NCI-H82 (cell line): ENCODE measurements at places on chromosomes 3 and 15.

- no peak for DNase-seq
Observed at GRCh38 chr3:79366414-79366813, 401.4 kb downstream of the ROBO1 start.

- no peak for DNase-seq
Observed at GRCh38 chr3:79843180-79843579, 75.4 kb upstream of the ROBO1 start.

- no peak for DNase-seq
Observed at GRCh38 chr3:5016211-5017161, 37.2 kb downstream of the BHLHE40 start.

DNA sequence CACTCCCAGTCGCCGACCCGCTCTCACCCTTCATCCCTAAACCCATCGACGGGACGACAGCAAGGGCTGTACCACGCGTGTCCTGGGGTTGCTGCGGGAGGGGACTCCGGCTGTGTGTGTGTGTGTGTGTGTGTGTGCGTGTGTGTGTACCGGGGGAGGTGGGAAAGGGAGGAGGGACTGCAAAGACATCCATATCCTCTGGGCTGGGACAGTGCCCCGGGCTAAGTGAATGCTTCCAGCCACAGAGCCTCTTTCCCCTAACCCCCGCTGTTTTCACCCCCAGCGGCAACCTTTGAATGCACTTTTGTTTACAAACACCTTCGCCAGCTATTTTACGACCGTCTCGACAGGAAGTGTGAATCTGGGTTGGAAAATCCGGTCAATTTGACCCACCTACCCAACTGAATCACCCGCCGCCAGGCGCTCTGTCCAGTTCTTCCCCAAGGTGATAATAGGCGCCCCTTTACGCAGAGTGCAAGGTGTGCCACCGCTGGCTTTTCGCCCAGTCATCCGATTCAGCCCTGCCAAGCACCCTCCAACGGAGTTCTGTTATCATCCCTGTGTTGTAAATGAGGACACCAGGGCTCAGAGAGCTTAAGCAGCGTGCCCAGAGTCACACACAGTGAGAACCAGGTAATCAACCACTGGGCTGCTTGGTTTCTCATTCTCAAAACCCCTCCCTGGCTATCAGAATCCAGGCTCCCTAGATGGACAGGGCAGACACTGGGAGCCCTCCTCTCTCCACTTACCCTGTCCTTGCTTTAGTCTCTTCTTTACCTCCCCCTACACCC is 739 bp upstream of the AMOTL2 start:
- peak; percentile 77 for DNase-seq

DNA sequence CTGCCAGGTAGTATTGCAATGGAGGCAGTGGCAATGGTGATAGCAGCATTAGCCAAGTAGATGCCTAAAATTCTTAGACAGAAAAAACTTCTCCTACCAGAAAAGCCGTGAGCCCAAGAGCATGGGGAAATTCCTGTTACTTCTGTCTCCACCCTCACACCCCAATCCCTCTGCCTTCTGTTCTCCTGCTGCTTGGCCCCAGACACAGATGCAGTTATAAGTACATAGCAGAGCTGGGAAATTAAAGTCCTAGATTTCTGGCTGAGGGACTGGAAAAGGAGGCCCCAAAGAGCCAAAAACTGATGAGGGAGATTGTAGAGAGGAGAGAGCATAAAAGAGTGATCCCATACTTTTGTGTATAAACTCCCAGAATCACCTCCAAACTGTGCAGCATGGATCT is 166.9 kb downstream of the SMAD6 start:
- no peak for DNase-seq

GRCh38 chr3:85576091-85576690 is 617.4 kb downstream of the CADM2 start:
- DNase-seq = peak; percentile 62

GRCh38 chr3:197023998-197024651 is 5.5 kb downstream of the MELTF start:
- DNase-seq = no peak

DNA sequence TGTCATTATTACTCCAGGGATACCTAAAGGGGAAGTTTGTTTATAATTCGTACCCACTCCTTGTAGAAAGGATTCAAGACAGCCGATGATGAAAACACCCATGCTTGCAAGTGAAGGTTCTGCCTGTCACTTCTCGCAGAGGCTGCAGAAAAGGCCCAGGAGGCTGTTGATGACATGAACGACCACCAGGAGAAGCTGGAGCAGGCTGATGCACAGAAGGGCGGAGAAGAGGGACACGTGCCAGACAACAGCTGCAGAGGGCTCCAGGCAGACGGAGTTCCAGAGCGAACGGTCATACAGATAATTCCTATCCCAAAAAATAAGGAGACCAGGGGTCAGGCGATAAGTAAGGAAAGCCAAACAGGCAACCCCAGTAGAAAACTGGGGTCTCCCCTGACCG is 5.7 kb upstream of the DYNLT2B start:
- DNase-seq = peak; percentile 89

GRCh38 chr15:40310001-40310959 is 2.5 kb upstream of the PLCB2 start:
- peak; percentile 83 for DNase-seq

DNA sequence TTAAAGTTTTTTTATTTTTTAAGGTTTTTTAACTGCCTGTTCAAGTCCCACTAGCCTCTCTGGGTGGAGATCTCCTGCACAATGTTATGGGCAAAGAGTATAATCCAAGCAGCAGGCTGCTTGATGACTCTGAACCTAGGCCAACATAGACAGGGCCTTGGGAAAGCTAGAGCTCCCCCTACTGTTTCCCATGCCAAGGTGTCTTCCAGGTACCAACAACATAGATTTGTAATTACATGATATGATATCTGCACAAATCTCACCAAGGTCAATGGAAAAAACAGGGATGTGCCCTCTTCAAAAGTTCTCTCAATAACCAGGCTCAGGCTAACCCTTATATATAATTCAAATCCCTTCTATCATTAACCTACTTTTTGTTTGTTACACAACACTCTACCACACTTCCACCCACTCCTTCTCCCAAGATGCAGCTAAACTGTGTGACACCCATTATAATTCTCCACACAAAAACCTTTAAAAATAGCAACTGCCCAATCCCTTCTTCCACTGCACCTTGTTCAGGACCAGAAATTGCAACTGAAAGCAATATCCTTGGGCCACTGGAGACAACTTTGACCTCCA is 43.8 kb downstream of the RBM15B start:
- peak; percentile 76 for DNase-seq

- DNase-seq = no peak
Observed at GRCh38 chr3:172716476-172716875, 5.6 kb upstream of the NCEH1 start.

DNA sequence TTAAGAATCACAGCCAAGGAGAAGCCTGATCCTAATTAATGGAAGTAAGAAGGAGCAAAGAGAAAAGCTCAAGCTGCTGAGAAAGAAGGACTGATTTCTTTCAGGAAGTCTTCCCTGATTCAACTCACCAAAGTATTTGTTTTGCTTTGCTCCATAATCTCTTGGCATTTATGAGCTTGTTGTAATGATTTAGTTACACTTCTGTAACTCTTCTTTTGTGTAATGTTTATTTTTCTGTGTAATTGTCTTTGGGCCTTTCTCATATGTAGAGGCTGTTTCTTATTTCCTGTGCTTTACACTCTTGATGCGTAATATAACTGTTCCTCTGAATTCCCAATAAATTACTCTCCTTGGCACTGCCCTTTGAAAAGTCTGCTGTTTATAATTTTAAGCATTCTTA is 80.0 kb downstream of the COL6A5 start:
- DNase-seq = no peak

GRCh38 chr15:41989573-41990242 is 17.4 kb upstream of the EHD4 start:
- peak; percentile 84 for DNase-seq

- DNase-seq = no peak
Observed at GRCh38 chr15:101193806-101194545, 57.9 kb downstream of the CHSY1 start.

GRCh38 chr3:11907667-11908660 is 61.3 kb upstream of the TAMM41 start:
- no peak for DNase-seq

DNA sequence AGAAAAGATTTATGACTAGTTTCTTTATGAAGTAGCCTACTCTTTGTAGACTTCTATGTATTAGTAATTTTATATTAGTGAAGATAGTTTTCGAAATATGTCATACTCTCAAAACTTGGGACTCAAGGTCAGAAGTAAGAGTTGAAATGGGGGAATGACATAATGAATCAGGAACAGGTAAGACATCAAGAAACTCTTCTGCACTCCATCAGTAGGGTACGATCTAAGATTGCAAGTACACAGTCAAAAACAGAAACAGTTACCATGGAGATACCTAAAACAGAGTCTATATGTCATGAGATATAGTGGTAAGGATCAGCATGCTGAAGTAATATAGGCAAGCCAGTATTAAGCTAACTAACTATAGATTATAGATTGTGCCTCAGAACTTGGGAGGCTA is 187.0 kb upstream of the MLF1 start:
- no peak for DNase-seq

DNA sequence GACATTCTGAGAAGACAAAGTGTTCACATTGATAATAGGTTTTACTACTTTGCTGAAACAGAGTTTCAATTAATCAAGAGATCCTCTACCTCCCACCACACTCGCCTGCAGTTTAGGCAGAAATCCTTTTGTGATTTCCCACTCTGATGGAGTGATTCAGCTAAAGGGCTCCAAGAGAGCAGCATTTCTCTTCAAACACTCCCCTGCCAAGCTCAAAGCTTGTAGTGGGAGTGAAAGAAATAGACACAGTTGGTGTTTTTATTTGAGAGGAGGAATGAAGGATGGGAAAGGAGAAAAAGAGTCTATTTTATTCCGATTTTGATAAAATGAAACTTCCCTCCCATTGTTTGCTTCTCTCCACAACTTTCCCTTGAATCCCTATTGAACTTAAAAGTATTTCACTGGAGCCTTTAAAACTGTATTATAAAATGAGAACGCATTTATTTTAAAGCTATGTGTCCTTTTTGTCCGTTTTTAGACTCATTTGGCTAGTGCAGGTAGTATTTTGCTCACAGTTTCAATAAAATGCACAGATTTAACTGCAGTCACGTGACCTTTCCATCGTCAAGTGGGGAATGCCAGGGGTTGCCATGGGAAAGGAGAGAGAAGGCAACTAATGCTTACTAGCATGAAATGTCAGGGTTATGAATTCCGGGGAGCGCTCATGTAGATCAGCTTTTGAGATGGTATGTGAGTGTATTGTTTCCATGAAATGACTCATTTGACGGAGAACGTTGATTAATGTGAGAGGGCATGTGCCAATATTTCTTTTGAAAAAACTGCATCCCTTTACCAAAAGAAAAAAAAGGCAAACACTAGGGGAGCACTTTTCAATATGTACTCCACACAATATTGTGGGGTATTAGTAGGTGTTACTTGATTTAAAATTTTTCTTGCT is 7.7 kb upstream of the OSBPL11 start:
- DNase-seq = no peak

DNA sequence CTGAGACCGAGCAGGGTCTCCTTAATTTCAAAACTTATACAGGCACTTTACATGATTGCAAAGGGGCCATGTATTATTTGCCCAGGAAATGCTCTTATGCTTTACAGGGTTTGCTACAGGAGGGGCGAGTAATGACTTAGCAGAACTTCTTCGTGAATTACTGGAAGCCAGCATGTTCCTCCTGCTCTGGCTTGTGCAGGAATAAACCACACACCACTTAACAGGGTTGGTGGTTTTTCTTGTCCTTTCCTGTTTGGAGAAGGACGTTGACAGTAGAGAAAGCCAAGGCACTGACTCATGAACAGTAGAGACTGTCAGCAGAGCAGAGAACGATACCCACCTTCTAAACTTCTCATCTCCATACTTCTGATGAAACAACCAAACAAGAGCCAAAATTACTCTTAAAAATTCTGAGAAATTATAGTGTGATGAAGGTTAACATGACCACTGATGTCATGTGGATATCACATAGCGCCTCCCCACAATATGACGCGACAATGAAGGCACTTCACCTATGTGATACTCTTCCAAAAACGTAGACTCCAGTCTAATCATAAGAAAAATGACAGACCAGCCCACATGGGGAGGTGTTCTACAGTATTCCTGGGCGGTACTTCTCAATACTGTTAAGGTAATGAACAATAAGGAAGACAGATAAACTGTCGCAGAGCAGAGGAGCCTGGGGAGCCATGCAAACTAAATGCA is 24.7 kb upstream of the MCTP2 start:
- DNase-seq = no peak

GRCh38 chr3:57017459-57017845 is 43.0 kb upstream of the SPATA12 start:
- no peak for DNase-seq

- no peak for DNase-seq
Observed at GRCh38 chr3:18440066-18440722, 15.1 kb upstream of the SATB1 start.

- DNase-seq = no peak
Observed at GRCh38 chr3:139870000-139870675, 64.8 kb upstream of the CLSTN2 start.

GRCh38 chr3:132659365-132660051 is at the start of gene ACAD11:
ACAD11 (minus strand) TSS chr3:132659809; CDS start chr3:132659751, 58 bp downstream.
- DNase-seq = peak; percentile 87

DNA sequence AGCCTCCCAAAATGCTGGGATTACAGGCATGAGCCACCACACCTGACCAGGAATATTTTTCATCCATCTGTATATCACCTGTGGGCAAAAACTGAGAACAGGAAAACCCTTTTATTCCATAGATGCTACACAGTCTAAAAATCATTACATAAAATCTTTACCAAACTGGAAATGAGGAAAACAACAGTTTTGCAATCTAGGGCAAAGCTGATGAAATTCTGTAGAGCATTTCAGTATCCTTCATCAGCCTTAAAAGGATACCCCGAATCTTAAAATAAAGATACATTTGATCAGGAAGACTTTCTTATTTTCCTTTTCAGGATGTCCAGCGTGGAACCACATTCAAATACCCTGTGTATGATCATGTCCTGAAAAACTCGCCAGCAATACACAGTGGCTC is 7.1 kb downstream of the SIAH2 start:
- DNase-seq = no peak

DNA sequence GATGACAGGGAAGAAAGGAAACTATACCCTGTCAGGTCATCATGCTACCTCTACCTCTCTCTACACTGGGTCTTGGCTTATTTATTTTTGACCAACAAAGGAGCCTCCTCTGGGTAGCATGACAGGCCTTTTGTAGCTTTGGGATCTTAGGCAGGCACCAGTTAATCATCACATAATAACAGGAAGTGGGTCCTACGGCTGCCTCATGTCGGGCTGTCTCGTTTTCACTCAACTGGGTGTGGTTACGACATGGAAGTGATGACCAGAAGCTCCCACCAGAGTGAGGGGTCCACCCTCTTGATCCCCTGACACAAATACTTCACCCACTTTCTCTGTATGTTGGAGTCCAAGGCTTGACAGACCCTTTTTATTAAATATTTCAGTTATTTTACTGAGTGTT is 105.3 kb downstream of the CD47 start:
- DNase-seq = no peak
